ENCODE measurements at places on chromosomes 7 and 10.
A peak's percentile ranks its signal among the peaks of the same experiment; 100 is the strongest.

- DNase-seq, result peak; percentile 78
Observed at GRCh38 chr10:101008823-101009423, 9.3 kb downstream of the LZTS2 start.

GRCh38 chr10:123227706-123228105, 73.5 kb downstream of the BUB3 start:
- no peak for DNase-seq

DNA sequence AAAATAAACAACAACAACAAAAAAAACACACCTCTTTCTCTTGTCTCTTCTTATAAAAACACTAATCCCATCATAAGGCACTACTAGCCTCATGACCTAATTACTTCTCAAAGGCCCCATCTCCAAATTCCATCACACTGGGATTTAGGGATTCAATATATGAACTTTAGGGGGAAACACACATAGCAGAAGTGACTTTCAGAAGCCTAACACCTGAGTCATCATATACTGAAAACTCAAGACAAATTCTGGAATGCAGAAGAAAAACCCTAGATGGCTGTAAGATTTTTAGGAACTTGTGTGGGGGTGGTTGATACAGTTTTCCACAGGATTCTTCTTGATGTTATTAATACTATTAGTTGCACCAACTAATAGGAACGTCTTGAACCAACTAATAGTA, 33.7 kb upstream of the CSTF2T start:
- no peak for DNase-seq

DNA sequence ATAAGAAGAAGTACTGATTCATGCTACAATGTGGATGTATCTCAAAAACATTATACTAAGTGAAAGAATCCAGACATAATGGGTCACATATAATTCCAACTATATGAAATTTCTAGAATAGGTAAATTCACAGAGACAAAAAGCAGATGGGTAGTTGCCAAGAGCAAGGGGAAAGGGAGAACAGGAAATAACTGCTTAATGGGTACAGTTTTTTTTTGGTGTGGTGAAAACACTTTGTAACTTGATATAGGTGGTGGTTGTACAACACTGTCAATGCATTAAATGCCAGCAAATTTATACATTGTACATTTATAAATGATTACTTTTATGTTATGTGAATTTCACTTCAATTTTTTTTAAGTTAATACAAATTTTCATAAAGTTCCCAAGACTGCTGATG, 19.4 kb upstream of the LRRN3 start:
- no peak for DNase-seq

- peak; percentile 14 for DNase-seq
Observed at GRCh38 chr7:74587435-74588126, 69.9 kb upstream of the GTF2I start.

- no peak for DNase-seq
Observed at GRCh38 chr10:52249850-52250395, 64.2 kb upstream of the DKK1 start.

DNA sequence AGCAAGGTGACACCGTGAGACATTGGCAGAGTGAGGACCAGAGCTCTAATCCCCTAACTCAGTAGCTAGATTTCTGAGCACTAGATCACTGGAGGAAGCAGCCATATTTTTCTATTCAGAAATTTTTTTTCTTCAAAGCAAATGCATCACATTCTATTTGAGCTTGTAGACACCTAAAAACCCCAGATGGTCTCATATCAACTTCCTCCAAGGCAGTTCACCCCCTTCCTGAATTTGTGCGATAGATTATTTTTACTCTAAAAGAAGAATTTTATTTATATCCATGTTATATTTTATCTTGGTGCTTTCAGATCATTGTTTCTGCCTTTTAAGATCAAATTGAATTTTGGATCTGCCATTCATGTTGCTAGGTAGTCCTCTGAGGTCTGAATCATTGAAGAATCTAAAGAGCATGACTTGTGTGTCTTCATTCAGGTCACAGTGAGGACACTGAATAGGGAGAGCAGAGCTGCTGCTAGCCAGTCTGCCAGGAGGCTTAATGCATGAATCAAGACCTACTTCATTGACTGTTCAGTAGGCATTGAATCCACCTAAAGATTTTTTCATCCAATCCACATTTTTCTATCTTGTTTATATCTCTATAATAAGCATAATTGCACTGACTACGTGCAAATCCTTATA, 92.9 kb upstream of the LRRTM3 start:
- DNase-seq, result no peak

GRCh38 chr10:71753091-71753959, 20.0 kb downstream of the VSIR start:
- no peak for DNase-seq

DNA sequence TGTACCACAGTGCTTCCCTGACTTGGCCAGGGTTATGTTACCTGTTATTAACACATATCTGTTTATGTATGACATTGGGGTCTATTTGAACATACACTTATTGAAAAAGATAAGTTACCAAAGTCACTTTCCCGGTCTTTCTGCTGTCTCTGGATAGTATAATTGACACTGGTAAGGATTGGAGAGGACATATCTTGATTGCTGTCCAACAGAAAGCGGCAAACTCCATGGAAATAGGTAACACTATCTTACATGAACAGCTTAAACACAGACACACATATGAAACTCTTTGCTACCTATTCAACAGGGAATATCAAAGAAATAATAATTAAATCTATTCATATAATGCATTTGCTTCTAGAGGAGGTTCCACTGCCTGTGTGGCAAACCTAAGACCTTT, 282.5 kb upstream of the AOAH start:
- DNase-seq, result no peak

DNA sequence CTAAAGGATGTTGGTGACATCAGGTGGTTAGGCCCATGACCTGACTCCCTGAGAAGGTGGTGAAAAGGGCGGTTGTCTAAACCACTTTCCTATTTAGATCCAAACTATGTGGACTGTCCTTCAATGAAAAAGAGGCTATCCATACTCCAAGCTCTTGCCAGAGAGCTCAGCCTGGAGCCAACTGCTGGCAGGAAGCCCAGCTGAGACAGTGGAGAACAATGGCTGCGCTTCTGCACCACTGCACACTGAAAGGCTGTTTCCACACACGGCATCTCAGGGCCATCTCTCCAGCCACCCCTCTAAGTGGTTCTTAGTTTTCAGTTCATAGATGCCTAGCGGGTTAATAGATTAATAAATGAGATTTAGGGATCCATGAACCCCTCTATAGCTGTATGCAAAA, 488.8 kb upstream of the ZMIZ1 start:
- peak; percentile 70 for DNase-seq

DNA sequence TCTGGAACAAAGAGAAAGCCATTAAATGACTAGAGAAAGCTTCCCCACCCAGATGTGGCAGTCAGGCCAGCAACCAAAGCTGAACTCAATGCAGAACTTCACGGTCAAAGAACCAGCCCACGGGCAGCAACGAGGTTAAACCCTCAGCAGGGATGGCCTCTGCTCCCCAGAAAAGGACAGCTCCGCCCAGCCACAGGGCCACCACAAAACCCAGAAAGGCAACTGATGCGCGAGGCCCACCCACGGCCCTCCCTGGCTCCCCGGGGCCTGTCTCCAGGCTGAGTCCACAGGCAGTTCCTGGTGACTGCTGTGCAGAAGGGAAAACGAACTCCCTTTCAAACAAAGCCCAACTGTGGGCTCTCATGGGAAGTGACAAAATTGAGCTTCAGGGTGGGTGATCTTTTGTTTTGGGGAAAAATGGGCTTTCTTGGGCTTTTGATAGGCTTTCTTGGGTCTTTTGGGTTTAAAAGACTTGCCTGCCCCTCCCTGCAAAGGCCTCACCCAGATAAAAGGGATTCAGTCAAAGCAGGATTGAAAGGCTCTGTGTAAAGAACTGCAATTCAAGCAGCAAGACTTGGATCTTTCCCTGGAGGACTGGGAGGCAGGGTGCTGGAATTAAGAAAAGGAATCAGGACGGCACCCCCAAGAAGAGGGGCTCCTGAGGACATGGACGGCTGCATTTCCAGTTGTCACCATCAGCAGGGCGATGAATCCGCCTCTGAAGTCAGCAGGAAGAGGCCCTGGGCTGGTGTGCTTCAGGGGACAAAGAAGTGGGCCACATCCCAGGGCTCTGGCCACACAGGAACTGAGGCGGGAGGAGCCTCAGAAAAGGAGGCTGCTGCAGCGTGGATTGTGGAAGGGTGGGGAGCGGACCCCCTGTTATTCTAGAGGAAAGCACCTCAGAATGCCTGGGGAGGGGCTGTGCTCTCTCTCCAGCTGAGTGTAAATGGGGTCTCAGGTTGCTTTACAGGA, 209.9 kb downstream of the USP6NL start:
- no peak for DNase-seq

DNA sequence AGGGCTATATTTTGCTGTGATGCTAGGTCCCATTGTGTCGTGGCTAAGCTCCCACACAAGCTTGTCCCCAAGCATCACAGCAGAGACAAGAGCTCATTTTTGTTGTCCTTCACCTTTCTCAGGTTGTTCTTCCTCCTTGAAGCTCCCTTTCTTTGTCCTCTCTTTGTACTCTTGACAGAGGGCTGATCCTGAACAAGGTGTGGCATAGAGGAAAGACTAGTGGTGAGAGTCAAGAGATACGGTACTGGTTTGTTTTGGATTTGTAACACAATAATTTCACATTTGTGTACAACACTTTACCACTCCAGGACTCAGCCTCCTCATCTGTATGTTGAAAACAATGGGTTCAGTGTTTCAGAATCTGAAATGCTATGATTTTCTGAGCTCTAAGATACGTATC, 41.0 kb downstream of the MAGI2 start:
- DNase-seq, result no peak

- DNase-seq, result no peak
Observed at GRCh38 chr10:121754666-121755065, 156.4 kb upstream of the FGFR2 start.

GRCh38 chr10:69089638-69090599, 2.0 kb downstream of the SRGN start:
- DNase-seq, result no peak

- no peak for DNase-seq
Observed at GRCh38 chr7:128831178-128831993, 1.2 kb downstream of the FLNC start.

DNA sequence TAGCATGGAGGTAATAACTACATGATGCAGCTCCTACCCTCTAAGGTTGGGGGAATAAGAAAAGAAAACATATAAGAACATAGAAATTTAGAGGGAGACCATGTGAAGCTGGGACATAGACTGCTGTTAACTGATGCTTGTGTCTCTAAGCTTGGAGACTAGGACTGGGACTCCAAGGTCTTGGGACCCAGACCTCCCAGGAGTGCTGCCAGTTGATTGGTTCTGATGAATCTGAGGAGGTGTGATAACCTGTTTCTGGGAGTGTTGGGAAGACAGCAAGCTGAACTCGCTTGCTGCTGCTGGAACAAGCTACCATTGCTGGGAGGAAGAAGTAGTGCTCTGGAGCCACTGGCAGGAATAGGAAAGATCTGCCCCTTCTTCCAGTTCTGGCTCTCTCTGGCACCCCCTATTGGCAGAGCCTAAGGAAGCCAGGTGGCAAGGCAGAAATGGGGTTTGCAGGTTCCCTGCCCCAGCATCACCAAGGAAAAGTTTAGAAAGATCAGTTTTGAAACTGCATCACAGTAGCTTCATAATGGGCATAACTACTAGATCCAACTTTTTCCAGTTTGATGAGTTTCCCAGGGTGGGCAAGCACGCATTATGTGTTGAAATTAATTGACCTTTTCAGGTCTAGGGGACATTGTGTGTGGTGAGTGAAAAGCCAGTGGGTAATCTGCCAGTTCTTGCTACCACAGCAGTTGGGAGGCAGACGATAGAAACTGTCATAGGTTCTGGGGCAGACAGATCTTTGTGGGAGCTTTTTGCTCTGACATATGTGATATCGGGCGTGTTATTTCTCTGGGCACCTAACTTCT, 140.7 kb downstream of the SND1 start:
- DNase-seq, result peak; percentile 33

- no peak for DNase-seq
Observed at GRCh38 chr10:31136930-31137885, 105.5 kb upstream of the ZNF438 start.

DNA sequence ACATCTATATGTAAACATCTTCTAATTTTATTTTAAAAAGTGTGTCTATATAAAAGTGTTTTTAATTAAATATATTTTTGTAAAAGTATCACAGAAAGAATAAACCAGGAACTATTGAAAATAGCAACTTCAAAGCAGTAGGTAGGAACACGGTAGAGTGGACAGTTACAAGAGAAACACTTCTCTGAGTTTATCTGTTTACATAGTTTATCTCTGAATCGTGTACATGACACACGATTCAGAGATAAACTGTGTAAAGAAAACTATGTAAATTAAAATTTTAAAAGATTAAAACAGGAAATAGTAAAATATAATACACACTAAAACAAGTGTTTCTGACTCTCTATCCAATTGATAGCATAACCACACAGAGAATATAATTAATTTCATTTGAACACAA, 25.1 kb upstream of the FAM170B start:
- no peak for DNase-seq

DNA sequence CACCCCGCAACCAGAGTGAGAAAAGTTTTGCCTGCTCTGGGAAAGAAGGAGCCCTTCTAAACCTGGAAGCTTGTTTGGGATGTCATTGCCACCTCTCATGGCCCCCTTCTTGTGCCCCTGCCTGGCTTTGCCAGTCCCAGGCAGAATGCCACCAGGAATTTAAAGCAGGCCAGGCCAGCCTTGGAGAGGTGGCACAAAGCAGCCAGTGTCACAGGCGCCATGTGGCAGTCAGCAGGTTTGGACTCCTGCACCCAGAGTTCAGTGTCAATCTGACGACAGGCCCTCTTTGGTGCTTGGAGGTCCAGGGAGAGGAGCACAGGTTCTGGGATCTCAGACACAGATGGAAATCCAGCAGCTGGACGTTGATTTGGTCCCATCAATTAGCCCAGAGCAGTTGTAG, 12.7 kb downstream of the HK1 start:
- DNase-seq, result peak; percentile 4

- DNase-seq, result no peak
Observed at GRCh38 chr7:37947138-37947940, 26.9 kb downstream of the EPDR1 start.

DNA sequence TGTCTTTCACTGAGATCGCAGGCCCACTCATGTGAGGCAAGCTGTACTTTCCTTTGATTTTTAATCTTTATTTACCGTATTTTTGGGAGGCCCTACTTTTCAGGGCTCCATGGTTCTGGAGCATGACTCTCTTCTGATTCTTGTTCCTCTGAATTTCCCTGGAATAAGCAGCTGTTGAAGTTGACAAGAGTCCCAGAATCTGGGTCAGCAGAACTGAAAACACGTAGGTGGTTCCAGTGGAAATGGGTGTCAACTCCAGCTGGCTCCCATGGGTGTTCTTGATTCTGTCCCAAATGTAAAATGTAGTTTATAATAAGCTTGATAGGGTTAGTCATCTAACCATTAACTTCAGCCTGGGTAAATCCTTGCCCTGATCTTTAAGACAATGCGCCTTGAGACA, 409.4 kb downstream of the GATA3 start:
- no peak for DNase-seq

DNA sequence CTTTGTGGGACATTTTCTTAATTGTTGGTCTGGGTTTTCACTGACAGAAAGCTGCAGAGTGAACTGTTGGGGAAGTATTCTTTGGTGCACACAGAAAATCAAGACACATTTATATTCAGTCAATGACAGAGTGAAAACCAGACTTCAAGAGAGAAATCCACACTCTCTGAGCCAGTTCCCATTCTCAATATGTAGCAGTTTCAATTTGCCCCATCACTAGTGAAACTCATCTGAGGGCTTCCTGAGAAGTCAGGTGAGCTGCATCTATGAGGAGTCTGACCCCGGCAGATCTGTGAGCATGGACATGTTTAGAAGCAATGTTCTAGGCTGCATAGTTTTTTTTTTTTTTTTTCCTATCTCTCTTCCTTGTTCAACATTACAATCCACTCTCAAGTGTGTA, 163.7 kb upstream of the AHR start:
- no peak for DNase-seq

GRCh38 chr10:116170815-116171250, 102.2 kb downstream of the GFRA1 start:
- DNase-seq, result no peak

All from substantia nigra (tissue), 51 donors.